ENCODE measurements at places on chromosomes 16 and 17.

- no peak overlapping the region for H3K4me3 ChIP-seq
- no peak overlapping the region for H3K27ac ChIP-seq
- H3K36me3 ChIP-seq: no peaks in the 10 kb centered on the region
These were observed 269.7 kb downstream of the CA10 start for GRCh38 chr17:51888816-51889215.

- no peak overlapping the region for H3K27ac ChIP-seq
- H3K4me3 ChIP-seq: no peak overlapping the region
- no peaks in the 10 kb centered on the region for H3K4me1 ChIP-seq
- no peak for DNase-seq
These were observed 339.4 kb downstream of the CDH11 start for GRCh38 chr16:64782484-64782883.

DNA sequence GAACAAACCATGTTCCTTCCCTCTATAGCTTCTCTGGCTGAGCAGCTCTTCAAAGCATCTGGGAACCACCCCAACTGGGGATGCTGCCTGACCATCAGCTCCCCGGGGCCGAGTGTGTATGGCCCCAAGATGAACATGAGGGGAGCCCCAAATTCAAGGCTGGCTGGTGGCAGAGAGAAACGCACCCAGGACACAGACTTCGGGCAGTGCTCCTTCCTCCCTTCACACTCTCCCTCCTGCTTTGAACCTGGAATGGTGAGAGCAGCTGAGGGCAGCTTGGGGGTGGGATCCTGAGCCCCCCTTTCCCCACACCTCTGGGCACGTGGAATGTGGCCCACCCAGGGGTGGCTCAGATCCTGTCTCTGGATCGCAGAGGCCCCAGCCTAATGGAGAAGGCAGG is 17.2 kb downstream of the TLE7 start:
- H3K36me3 ChIP-seq: no peaks in the 10 kb centered on the region
- peaks cover 32% of the 10 kb centered on the region for H3K27me3 ChIP-seq
- H3K4me1 ChIP-seq: no peaks in the 10 kb centered on the region
- H3K4me3 ChIP-seq: no peak overlapping the region

- H3K27me3 ChIP-seq: no peaks in the 10 kb centered on the region
- H3K36me3 ChIP-seq: no peaks in the 10 kb centered on the region
- no peak overlapping the region for H3K4me3 ChIP-seq
- no peak overlapping the region for H3K27ac ChIP-seq
These were observed 13.5 kb upstream of the FBXO47 start for GRCh38 chr17:38980490-38981217.

- H3K4me1 ChIP-seq: no peaks in the 10 kb centered on the region
- no peaks in the 10 kb centered on the region for H3K27me3 ChIP-seq
- H3K4me3 ChIP-seq: no peak overlapping the region
- no peak overlapping the region for H3K27ac ChIP-seq
- DNase-seq: no peak
These were observed 102.6 kb upstream of the HS3ST3A1 start for GRCh38 chr17:13704333-13704732.

DNA sequence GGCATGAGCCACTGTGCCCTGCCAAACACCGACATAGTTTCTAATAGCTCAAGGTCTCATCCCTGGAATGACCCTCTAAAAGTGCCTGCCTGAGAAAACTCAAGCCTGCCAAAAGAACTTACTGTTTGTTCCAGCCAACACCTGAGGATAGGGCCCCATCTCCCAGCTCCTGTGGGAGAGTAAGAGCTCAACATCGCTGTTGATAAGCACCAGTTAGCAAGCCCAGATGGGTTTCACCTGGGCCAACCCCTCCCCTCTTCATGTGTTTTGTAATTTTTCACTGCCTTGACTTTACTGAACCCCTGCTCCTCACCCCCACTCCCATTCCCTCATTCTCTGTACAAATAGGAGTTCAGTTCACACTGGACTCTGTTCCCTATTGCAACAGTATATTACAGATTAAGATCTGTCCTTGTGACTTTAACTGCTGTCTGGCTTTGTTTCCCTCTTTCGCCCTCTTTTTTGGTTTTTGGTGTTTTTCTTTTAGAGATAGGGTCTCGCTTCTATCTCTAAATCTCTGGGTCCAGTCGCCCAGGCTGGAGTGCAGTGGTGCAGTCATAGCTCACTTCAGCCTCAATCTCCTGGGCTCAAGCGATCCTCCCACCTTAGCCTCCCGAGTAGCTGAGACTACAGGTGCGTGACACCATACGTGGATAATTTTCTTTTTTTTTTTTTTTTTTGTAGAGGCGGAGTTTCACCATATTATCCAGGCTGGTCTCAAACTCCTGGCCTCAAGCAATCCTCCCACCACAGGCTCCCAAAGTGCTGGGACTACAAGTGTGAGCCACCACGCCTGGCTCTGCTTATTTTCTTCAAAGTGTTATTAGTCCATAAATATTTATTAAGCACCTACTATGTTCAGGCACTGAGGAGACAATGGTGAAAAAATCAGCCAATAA is 12.3 kb downstream of the NUPR1 start:
- H3K4me1 ChIP-seq: peaks cover 3% of the 10 kb centered on the region
- no peak overlapping the region for H3K4me3 ChIP-seq
- no peaks in the 10 kb centered on the region for H3K27me3 ChIP-seq
- H3K36me3 ChIP-seq: no peaks in the 10 kb centered on the region

DNA sequence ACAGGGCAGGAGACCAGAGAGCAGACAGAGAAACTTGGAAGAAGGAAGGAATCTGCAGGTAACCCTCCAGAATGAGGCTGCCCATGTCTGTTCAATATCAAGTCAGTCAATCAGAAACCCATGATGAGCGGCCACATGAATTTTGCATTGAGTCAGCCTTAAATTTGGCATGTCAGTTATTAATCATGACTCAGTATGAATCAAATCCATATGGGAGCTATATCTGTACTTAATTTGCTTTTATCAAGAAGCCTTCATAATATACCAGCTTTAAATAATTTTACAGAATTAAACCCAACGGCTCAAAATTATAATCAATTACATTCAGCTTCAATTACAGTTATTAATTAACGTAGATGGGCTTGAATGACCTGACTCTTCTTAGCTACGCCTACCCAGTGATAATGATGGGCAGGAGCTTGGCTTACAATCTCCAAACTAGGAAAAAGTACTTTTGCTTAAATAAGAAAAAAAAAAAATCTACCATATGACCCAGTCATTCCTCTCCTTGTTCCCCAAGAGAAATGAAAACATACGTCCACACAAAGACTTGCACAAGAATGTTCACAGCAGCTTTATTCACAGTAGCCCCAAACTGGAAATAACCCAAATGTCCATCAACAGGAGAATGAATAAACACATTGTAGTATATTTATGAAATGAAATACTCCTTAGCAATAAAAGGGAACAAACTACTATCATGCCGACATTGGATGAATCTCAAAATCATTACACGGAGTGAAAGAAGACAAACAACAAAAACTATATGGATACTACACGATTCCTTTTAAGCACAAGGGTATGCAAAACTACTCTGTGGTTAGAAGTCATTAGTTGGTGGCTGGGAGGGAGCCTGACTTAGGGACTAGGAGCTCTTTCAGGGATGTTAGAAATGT is 48.6 kb downstream of the SLC39A11 start:
- H3K4me1 ChIP-seq: peaks cover 16% of the 10 kb centered on the region
- no peaks in the 10 kb centered on the region for H3K36me3 ChIP-seq
- H3K4me3 ChIP-seq: no peak overlapping the region
- DNase-seq: no peak

DNA sequence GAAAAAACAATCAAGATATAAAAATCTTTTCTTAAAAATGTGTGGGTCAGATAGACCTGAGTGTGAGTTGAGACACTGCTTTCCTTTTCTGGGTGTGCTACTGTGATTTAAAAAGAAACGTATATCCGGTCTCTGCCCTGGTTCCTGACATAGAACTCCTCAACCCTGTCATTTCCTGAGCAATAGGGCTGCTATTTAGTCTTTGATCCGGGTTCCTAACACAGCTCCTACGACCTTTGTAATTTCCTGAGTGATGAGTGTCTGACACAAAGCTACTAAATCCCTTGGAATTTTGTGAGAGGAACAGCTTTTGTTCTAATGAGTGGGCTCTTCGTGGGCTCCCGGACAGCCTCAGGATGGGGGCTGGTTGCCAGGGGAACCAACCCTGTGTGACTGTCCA is 93.9 kb upstream of the FA2H start:
- no peak for DNase-seq
- H3K4me3 ChIP-seq: no peak overlapping the region
- H3K27me3 ChIP-seq: no peaks in the 10 kb centered on the region

DNA sequence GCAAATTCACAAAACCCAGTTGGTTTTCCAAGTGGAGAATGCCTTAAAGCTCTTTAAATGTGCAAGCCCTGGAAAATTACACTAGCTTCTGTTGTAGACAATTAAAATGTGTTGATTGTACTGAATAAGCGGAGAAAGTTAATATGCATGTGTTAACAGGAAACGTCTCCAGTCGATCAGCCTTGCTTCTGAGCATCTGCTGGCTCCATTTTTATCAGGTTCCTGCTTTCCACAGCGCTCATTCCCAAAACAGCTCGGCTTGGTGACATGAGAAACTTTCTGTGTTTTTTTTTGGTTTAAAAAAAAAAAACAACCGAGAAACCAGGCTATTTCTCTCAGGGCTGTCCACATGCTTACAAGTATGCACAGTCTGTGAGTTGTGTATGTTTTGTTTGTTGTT is 60.7 kb downstream of the VPS35L start:
- H3K36me3 ChIP-seq: peaks cover 65% of the 10 kb centered on the region
- no peaks in the 10 kb centered on the region for H3K27me3 ChIP-seq
- no peak for DNase-seq
- H3K4me3 ChIP-seq: no peak overlapping the region
- H3K4me1 ChIP-seq: no peaks in the 10 kb centered on the region

GRCh38 chr17:42182927-42183734 is 2.1 kb downstream of the HCRT start:
- DNase-seq: no peak
- H3K4me1 ChIP-seq: peaks cover 39% of the 10 kb centered on the region
- peaks cover 26% of the 10 kb centered on the region for H3K27me3 ChIP-seq

DNA sequence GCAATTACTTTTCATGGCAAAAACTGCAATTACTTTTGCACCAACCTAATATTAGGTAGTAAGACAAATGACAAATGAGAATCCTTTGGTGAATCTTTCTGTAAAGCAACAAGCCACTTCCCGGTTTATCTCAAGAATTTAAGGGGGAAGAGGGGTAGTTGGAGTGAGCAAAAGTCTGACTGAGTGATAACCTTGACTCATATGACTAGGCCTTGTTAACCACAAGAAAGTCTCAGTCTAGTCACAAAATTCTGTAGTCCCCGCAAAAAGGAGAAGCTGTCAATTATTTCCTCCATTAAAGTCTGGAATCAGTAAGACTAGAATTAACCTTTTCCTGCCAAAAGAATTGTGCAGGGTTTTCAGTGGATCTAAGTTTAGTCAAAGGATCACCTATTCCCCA is 72.2 kb upstream of the GNAO1 start:
- no peaks in the 10 kb centered on the region for H3K36me3 ChIP-seq
- DNase-seq: no peak
- no peak overlapping the region for H3K27ac ChIP-seq
- no peaks in the 10 kb centered on the region for H3K27me3 ChIP-seq

DNA sequence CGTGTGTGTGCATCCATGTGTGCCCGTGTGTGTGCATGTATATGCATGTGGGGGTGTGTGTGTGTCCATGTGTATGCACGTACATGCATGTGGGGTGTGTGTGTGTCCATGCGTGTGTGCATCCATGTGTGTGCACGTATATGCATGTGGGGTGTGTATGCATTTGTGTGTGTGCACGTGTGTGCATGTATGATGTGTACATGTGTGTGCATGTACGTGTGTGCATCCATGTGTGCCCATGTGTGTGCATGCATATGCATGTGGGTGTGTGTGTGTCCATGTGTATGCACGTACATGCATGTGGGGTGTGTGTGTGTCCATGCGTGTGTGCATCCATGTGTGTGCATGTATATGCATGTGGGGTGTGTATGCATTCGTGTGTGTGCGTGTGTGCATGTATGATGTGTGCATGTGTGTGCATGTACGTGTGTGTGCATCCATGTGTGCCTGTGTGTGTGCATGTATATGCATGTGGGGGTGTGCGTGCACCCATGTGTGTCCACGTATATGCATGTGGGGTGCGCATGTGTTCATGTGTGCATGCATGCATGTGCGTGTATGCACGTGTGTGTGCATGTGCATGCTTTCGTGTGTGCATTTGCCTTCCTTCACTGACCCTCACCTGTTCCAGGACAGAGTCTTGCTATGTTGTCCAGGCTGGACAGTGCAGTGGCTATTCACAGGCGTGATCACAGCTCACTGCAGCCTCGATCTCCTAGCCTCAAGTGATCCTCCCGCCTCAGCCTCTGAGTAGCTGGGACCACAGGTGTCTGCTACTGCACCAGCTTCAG is 129.6 kb upstream of the TNRC6C start:
- H3K36me3 ChIP-seq: no peaks in the 10 kb centered on the region
- DNase-seq: peak; percentile 16
- no peak overlapping the region for H3K27ac ChIP-seq
- peaks cover 6% of the 10 kb centered on the region for H3K27me3 ChIP-seq

GRCh38 chr16:85413691-85414663 is 199.1 kb upstream of the GSE1 start:
- DNase-seq: peak; percentile 21
- H3K27ac ChIP-seq: no peak overlapping the region
- peaks cover 10% of the 10 kb centered on the region for H3K4me1 ChIP-seq
- no peaks in the 10 kb centered on the region for H3K27me3 ChIP-seq

DNA sequence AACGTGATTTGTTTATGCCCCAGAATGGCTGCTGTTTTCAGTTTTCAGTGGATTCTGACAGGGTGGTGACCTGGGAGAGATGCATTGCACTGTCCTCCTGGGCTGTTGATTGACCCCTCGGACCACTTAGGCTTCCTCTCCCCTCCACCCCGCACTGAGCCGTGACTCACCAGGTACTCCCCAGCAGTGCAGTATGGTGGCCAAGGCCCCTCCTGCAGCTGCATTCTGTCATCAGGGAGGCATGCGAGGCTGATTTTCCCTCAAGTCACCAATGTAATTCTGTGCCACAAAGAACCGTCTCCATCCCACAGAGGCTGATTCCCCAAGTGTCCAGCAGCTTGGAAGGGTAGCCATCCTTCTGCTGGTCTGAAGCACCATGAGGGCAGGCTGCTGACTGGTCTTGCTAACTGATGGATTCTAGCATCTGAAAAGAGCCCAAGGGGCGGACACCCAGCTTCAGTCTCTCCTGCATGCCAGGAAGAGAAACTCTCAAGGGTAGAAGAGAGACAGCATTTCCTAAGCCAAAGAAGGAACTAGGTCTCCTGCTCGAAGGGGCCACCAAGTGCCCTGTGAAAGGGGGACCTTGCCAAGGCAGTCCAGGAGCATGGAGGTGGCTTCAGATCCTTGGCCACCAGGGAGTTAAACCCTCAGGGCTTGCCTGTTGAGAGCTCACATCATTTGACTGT is 148.1 kb downstream of the SOCS1 start:
- no peak overlapping the region for H3K27ac ChIP-seq
- H3K27me3 ChIP-seq: no peaks in the 10 kb centered on the region
- H3K4me3 ChIP-seq: no peak overlapping the region
- no peak for DNase-seq
